Parietal lobe (tissue), 2 donors: ENCODE measurements at places on chromosomes 3 and 15. TPM values are rescaled to one million over a fixed set of nuclear protein-coding genes. Genes with fewer than 3 reads are reported as not detected.

The SMCO1 gene
- not detected for total RNA-seq

The KBTBD13 gene
- total RNA-seq, result not detected

The FAM227B gene
- 3.1 TPM for total RNA-seq

The DZIP1L gene
- 26.9 TPM for total RNA-seq

The SEMA3B gene
- total RNA-seq, result 5.3 TPM

The CCDC33 gene
- total RNA-seq, result 0.31 TPM

The FBXO40 gene
- total RNA-seq, result not detected

The GOLGA6L7 gene
- total RNA-seq, result not detected

The MOBP gene
- total RNA-seq, result 0.63 TPM

The RNF168 gene
- 23.5 TPM for total RNA-seq

The NMNAT3 gene
- 13.5 TPM for total RNA-seq

The CCDC54 gene
- total RNA-seq, result 1.6 TPM

The VIPR1 gene
- total RNA-seq, result 0.31 TPM

The OR5K2 gene
- total RNA-seq, result not detected

The ATP2B2 gene
- total RNA-seq, result 109 TPM

The SPINT1 gene
- 2.5 TPM for total RNA-seq
